ENCODE measurements at places on chromosomes 7 and 10. TPM values are rescaled to one million over a fixed set of nuclear protein-coding genes. Genes with fewer than 3 reads are reported as not detected.

TMEM176B gene
- total RNA-seq = 10.2 TPM

TYW1B gene
- 2.8 TPM for total RNA-seq

SMNDC1 gene
- total RNA-seq = 41.2 TPM

TSPAN15 gene
- 58.1 TPM for total RNA-seq

LUC7L2 gene
- total RNA-seq = 37.4 TPM

PIP gene
- not detected for total RNA-seq

ZNF789 gene
- total RNA-seq = 18.0 TPM

CARD11 gene
- not detected for total RNA-seq

All from uterus (tissue), 4 donors.